ENCODE measurements at places on chromosomes 1 and 21.

DNA sequence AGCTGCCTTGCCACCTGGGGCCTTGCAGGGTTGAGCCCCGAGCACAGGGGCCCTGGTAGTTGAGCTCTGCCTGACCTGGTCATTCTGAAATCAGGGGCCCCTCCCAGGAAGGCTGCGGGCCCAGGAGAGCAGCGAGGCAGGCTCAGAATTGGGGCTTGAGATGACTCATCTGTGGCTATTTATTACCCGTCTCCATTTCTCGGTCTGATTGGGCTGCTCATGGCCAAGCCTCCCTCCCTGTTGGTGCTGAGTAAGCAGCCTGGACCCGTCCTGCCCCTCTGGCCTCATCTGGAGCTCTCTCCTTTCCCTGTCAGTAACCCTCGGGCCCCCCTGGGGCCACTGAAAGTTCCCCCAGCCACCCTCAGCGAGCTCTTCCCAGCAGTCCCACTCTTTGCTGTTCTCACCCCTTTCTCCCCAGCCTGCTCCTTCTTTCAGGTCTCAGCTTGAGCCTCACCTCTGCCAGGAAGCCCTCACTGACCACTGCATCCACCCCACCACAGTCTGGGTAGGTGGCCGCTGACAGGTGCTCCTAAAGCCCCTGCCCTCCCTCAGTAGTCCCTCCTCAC is 11.0 kb upstream of the TNFRSF8 start:
- DNase-seq: no peak

GRCh38 chr1:26826261-26827105 is at the start of gene ZDHHC18:
ZDHHC18 (plus strand) TSS chr1:26826688; CDS start chr1:26826805, 117 bp downstream.
- peak; percentile 32 for DNase-seq

GRCh38 chr21:45894450-45894825 is 87.1 kb upstream of the COL6A1 start:
- DNase-seq: no peak

DNA sequence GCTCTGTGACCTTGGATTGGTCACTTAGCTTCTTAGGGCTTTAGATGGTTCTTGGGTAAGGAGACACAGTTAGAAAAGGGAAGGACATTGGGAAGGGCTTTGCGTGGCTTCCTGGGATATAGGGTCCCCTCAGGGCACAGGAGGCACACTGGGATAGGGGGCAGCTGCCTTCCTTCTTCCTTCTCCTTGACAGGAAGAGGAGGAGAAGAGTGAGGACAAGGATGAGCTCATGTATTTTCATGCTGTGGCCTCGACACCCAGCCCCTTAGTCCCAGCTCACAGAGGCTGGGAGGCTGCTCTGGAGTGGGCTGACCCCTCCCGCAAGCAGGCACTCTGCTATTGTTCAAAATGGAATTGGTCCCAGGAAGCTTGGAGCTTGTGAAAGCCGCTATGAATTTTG is 45.7 kb upstream of the POU3F1 start:
- no peak for DNase-seq

DNA sequence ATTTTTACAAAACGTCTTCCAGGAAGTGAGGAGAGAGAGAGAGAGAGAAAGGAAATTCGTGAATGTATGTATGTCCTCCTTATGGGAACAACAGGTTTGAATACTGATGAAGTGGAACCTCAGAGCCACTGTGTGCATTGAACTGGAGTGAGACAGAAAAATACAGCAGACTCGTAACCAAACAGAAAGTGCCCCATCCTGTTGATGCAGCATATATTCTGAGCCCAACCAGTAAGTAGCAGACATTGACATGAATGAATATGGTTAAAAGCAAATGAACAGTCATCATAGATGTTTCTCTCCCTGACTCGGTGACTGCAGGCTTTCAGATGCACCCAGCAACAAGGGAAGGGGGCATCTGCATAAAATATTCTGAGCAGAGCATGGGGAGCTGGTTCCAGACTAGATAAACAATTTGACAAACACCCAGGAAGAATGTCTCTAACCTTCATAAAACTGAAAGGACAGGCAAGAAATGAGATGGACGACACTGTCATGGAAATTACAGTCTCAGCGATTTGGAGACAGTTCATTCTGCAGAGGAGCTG is 471.0 kb upstream of the PBX1 start:
- DNase-seq: no peak

GRCh38 chr1:197314682-197315081 is 46.6 kb downstream of the CRB1 start:
- no peak for DNase-seq

DNA sequence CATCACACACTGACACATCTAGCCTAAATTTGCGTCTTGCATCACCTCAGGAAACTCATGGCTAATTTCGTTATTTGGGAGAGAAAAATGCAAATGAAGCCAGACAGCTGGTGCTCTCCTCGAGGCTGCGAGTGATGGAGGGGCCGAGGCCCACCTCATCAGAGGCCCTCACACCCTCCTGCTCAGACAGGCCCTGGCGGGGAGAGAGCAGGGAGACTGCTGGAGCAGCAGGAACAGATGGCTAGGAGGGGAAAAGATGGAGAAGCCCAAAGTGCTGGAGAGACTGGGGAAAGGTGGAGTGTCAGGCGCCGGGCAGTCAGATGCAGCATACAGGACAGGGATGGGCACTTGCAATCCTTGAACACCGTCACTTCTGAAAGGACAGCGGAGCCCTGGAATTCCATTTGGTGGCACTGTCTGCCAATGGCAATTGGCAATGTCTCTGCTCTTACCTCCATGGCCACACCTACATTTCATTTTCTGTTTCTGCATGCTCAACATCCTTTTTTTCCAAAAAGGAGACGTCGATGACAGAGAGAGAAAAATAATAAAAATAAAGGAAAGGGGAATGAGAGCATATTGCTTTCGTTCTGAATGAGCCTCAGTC is 286.2 kb downstream of the SPATA17 start:
- DNase-seq: no peak

DNA sequence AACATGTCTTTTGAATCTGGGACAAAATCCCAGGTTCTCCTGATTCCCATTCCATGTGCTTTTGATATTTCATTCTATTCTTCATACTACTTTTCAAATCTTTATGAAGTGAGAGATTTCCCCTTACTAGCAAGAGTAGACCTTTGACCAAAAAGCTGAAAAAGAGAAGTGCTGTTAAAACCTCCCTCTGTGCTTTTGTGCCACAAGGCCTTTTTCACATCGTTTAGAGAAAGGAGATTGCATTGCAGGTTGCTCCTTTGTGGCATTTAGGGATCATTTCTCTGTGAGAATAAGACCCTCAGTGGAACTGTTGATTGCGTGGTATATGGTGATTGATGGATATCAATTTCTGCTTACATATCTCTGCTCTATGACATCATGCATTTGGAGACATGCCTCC is 148.8 kb downstream of the TGFB2 start:
- DNase-seq: no peak

DNA sequence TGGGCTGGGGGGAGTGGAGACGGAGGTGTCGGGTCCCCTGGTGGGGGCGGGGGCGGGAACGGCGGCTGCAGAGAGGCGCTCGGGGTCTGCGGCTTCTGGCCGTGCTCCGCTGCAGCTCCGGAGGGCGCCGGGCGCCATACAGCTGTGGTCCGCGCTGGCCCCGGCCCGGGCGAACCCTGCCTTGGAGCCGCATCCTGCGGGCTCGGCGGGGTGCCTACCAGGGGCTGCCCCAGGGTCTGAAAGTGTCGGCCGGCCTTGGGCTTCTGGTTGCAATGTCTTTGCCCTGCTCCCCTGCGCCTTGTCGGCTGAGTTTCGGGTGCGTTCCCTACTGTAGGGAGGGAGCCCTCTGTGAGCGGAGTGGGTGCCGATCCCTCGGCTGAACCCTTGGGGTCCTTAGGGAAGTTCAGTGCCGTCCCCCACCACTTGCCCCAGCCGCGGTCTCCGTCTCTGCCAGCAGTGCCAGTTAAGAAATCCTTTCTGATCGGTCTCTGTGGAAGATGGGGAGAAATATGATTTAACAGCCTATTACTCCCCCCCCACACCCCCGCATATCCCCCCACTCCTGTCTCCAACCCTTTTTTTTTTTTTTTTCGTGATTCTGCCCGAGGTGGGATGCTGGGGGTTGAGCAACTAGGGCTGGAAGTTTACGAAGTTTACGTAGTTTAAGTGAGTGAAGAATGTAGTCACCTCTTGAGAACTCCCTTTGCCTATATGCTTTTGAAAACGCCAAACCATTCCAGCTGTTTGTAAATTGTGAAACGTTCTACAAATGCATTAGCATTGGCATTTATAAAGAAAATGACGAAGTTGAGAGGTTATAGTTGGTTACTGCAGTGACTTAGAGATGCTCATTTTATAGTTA is 588 bp downstream of the NEXN start:
- DNase-seq: no peak

GRCh38 chr1:98706173-98706843 is 44.8 kb downstream of the SNX7 start:
- no peak for DNase-seq

DNA sequence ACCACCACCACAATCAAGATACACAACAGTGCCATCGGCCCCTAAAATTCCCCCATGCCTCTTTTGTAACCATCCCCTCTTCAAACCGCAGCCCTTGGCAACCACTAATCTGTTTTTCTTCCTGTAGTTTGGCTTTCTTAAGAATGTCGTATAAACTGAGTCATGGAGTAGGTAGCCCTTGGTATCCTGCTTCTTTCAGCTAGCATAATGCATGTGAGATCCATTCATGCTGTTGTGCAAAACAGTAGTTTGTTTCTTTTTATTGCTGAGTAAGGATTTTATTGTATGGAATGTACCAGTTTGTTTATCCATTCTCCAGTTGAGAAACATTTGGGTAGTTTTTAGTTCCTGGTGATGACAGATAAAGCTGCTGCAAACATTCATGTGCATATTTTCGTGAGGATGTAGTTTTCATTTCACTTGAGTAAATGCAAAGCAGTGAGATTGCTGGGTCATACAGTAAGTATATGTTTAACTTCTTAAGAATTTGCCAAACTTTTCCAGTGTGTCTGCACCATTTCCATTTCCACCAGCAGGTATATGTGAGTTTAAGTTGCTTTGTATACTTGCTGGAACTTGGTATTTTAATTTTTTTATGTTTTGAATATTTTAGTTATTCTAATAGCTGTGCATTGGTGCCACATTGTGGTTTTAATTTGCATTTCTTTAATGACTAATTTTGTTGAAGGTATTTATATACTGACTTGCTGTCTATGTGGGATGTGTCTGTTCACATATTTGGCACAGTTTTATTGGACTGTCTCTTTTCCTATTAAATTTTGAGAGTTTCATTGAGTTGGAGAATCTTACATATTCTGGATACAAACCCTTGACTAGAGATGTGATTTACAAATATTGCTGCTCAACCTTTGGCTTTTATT is 148.4 kb upstream of the MAP1LC3C start:
- no peak for DNase-seq

GRCh38 chr1:51955797-51956527 is 34.5 kb downstream of the RAB3B start:
- no peak for DNase-seq

DNA sequence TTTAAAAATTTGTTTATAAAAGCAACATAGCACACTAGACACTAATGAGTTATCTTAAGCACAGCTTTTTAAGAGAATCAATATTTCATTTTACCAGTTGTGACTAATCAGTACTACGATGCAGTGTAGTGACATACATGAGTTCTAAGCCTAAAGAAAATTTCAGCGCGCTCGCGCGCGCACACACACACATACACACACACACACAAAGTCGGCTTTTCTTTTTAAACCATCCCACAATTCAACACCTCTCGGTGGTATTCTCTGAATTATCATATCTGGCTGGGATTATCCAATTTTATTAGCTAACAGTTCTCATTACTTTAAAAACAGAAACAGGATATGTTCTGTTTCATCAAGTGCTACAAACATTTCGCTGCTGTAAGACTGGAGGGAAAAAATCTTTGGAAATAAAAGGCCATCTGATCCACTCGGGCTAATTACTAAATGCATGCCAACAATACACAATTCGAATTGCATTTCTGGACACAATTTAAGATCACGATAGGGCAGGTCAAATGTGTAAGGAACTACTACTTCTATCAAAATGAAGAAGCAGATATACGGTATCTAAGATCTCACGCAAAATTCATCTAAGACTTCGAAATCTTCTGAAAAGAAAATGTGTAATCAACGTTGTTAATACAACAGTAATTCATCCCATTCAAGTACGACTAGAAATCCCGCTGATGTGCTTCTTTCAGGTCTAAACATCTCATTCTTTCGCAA is 1.2 kb downstream of the TUT4 start:
- no peak for DNase-seq

GRCh38 chr1:116945421-116945820 is 35.7 kb downstream of the PTGFRN start:
- no peak for DNase-seq

DNA sequence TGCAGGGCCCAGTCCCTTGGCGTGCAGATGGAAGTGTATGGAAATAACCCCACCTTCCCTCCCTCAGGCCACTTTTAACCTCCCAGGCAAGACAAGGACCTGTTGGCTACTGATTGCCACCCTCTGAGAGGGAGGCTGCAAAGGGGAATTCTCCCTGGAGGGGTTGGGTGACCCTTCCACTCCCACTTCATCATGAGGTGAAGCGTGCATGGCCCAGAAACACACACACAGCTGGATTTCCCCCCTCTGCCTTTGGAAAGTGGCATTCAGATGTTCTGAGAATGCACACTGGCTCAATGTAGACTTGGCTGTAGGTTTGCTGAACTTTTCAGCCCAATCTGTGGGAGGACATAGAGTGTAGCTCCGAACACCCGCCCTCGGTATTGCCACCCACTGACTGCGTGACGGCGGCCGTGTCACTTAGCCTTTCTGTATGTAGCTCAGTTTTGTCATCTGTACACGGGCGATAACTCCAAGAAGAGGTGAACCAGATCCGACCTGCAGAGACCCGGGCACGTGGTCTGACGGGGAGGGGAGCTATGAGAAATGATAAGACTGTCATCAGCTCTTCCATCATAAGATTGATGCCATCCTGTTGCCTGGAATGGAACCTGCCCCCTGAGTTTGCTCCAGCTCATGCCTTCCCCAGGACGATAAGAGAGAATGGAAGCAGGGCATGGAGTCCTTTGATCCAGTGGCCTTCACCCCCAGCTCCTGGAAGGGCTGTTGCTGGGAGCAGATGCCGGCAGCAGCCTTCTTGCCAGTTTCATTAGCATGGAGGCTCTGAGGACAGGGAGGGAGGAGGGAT is 19.3 kb downstream of the MIIP start:
- no peak for DNase-seq

DNA sequence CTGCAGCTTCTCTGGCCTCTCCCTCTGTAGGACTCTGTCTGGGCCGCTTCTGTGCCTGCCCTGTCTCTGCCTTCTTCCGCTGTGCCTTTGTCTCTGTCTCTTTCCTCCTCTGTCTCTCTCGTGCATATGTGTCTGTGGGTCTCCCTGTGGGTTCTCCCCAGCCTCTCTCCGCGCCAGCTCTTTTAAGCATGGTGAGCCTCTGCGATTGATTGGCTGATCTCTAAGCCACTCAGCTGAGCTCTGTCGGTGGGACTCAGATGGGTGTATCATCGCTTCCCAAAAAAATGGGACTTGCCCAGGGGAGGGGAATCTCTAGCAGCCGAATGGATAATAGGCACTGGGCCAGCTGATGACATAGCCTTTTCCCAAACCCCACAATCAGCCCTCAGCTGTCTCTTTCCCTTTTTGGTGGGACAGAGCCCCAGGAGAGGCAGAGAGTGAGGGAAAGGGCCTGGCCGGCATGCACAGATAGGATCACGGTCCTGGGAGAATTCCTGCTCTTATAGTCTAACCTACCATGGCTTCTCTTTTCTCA is at the start of gene ADAMTS4:
Gene ADAMTS4, minus strand, starts transcription at position 158 of the 535 bp plus-strand sequence. CDS start 427 bp downstream, outside the sequence.
- no peak for DNase-seq

GRCh38 chr1:165647970-165648369 is 16.9 kb downstream of the MGST3 start:
- no peak for DNase-seq

- no peak for DNase-seq
Observed at GRCh38 chr1:30313176-30313575, 410.2 kb downstream of the MATN1 start.
